ENCODE measurements at places on chromosomes 16 and 17. TPM values are rescaled to one million over a fixed set of nuclear protein-coding genes. Genes with fewer than 3 reads are reported as not detected.

GRCh38 chr17:80737106-80738019 lies 192.7 kb downstream of the RPTOR start:
- no peak overlapping the region for H3K27ac ChIP-seq
- no peaks in the 10 kb centered on the region for H3K27me3 ChIP-seq
- DNase-seq, result no peak
- H3K4me1 ChIP-seq, result no peaks in the 10 kb centered on the region
- H3K4me3 ChIP-seq, result no peak overlapping the region

DNA sequence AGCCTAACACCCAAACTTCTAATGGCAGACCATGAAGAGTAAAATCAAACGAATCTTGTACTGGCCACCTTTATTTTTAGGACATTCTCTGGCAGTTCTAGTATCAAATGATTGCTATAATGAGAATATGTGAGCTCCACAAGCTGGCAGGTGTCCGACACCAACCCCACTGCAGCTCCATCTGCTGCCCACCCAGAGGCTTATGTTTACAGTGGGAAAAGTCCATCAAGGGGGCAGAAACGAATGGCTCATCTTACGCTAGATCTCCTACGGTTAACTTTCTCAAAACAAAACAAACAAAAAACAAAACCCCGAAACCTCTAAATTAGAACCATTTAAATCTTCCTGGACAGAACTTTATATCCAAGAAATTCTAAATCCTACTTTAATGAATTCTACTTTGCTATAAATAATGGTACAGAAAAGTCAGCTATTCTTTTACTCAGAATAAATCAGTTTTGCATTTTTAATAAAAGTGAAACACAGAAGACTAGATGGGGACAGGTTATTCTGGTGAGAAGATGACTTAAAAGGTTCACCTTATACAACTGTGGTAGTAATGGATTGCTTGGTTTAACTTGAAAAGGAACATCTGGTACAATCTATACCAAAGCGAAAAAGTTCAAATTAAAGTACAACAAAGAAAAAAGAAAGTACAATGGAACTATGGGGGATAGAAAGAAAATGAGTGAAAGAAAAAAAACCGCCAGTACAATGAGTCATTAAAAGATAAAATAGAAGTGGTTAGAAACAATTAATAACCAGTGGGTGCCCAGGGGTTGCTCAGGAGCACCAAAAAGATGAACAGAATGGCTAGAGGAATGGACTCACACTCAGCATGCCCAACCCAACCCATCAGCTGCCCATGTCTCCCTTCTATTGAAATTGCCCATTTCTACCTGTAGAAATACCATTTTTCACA lies 40.2 kb downstream of the GRB2 start:
- DNase-seq, result no peak
- H3K36me3 ChIP-seq, result no peaks in the 10 kb centered on the region
- peaks cover 34% of the 10 kb centered on the region for H3K4me1 ChIP-seq
- no peak overlapping the region for H3K4me3 ChIP-seq

The MT1G gene
- not detected for total RNA-seq

The NKIRAS2 gene
- 40.0 TPM for total RNA-seq
